ENCODE measurements at places on chromosomes 4 and X.

DNA sequence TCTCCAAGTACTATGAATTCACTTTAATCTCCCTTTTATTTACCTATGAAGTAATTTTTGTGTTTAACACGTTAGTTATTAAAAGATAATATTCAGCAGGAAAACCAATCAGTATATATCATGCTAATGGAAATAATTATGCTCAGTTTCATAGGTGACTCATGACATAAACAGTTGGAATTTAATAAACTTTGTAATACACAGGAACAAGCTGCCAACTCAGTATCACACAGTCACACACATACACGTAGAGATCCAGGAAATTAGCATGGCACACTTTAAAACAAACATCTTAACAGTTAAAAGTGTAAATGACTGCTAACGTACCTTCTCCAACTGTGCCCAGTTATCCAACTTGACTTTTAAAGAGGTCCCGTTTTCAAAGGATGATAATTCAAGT, 2.3 kb downstream of the SPATA4 start:
- DNase-seq = no peak

GRCh38 chr4:38523054-38523453, 140.9 kb upstream of the KLF3 start:
- no peak for DNase-seq

GRCh38 chrX:64229154-64229553, 1.3 kb downstream of the ASB12 start:
- no peak for DNase-seq

GRCh38 chr4:5889002-5889696, 3.7 kb downstream of the CRMP1 start:
- DNase-seq = no peak

GRCh38 chrX:137479386-137479785, 86.5 kb upstream of the ZIC3 start:
- no peak for DNase-seq

- no peak for DNase-seq
Measured at GRCh38 chrX:12811658-12812057, 20.4 kb downstream of the PRPS2 start.

DNA sequence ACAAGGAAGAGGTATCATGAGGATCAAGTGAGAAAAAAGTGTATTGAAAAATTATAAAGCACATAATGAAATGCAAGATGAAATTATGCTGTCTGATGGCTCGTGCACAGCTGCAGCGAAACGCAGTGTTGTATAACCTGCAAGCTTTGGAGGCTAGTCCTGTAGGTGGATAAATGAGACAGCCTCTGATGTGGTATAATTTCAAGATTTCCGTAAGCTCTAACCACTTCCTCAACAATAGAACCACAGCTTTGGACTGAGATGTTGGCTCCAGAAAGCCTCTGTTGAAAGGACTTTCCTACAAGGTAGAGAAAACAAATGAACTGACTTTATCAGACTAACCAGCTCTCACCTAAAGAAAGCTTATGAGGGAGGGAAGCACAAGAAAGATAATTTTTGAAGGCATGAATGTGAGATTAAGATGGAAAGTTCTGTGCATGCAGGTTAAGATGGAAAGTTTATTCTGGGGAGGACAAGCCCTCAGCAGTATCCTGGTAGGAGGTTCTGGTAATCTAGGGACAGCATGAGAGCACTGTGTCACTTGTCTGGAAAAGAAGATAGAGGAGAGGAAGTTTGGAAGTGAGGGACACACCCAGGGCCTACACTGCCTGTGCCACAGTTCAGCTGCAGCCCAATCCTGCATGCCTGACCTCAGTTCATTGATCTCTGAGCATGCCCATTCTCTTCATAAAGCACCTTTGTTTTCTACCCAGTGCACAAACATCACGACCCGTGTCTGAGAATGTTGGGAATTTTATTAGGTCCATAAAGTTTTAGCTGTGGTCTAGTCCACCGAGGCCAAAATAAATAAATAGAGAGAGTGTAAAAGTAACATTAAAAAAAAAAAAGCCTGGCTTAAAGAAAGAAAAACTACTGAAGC, 161.5 kb upstream of the SFRP2 start:
- no peak for DNase-seq

GRCh38 chrX:117987373-117987772, 129.2 kb downstream of the KLHL13 start:
- no peak for DNase-seq

- no peak for DNase-seq
Measured at GRCh38 chrX:153445106-153445855, 575 bp downstream of the TREX2 start.

- DNase-seq = peak; percentile 60
Measured at GRCh38 chr4:156779042-156779441, 192.6 kb downstream of the PDGFC start.

DNA sequence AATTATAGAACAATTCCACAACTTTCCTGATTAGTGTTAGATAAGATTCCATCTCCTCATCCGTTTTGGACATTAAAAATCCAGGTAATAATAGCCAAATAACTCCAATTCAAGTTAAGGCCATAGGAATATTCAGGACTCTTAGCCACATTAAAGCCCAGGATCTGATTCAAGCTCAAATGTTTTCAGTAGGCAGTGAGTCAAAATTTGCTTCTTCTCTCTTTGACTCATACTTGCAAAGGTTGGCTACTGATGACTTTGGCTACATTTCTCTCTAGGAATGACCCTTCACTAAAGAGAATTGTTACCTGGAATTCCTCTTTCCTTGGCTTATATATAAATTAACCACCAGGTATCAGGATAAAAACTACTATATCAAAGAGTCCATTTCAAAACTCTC, 354.9 kb upstream of the HS3ST1 start:
- DNase-seq = no peak

- DNase-seq = no peak
Measured at GRCh38 chrX:136193771-136194170, 46.4 kb downstream of the FHL1 start.

- no peak for DNase-seq
Measured at GRCh38 chr4:43274376-43274775, 381.9 kb downstream of the GRXCR1 start.

DNA sequence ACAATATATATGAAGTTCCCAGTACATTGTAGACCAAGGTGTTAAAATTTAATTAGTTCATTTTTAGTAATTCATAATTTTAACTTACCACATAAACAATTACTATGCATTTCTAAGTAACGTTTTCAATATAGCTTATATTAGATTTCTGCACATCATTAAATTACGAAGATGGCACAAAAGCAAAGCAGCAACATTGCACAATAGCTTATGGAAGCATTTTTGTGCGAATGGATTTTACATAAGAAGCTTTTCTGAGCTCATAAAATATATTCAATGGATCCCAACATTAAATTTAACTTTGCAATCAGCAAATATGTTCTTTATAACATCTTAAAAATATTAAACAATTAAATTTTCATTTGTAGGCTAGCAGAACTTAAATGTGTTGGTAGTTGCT, 875.4 kb downstream of the ADGRL3 start:
- no peak for DNase-seq

GRCh38 chr4:118814891-118815290, 21.0 kb downstream of the SEC24D start:
- DNase-seq = no peak

- DNase-seq = peak; percentile 91
Measured at GRCh38 chr4:88803600-88804096, 106.0 kb upstream of the NAP1L5 start.

DNA sequence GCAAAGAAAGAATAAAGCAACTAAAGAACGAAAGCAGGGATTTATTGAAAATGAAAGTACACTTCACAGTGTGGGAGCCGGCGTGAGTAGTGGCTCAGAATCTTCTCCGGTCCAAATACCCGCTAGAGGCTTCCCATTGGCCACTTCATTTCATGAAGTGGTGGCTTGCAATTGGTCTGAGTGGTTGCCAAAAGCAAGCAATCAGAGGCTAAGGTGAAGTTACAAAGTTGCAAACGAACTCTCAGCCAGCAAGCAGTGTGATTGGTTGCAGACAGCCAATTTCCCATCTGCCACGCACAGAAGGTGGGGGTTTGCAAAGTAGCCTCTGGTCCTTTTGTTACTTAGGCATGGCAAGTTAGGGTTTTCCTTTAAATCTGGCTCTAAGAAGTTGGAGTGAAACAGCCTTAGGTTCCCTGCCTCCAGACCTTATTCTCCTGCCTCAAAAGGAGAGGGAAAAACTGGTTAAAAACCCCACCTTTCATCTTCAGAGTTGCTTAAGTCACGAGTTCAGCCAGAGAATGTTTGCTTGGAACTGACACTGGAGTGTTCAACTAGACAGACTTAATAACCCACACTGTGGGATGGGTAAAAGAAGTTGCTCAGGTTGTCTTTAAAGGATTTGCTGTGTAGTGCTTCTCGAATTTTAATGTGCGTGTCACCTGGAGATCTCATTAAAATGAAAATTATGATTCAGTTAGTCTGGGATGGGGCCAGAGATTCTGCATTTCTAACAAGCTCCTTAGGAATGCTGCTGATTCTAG, 6.9 kb upstream of the CLOCK start:
- no peak for DNase-seq

DNA sequence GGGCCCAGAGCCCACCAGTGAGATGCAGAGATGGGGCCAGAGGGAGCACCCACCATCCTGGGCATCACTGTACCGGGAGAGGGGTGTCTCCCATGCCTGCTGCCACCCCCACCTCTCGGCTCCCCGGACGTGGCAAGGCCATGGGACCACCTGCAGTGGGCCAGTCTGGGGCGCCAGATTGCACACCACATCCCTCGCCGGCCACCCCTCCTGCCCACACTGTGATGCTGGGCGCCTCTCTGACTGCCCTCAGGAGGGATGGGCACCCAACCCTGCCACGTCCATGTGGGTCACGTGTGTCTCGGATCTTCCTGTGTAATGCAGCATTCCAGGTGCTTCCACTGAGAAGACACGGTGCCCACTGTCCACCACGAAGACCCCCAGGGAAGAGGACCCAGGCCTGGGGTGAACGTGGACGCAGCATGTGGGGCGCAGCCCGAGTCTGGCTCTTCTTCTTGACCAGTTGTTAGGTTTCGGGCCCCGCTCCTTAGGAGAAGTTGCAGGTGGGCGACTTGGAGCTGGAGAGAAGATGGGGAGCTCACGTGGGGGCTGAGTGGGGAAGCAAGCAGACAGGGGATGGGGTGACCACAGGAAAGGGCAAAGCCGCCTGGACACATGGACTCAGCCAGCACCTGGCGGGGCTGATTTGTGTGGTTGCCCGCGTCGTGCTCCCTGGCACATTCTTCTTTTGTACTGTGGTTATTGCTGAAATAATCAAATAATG, 47.7 kb downstream of the ZFYVE28 start:
- DNase-seq = no peak

GRCh38 chr4:150609131-150609530, 27.2 kb downstream of the MAB21L2 start:
- DNase-seq = no peak

GRCh38 chr4:26860922-26861433, 337 bp downstream of the STIM2 start:
- no peak for DNase-seq

GRCh38 chr4:21013501-21013900, 313.2 kb downstream of the PACRGL start:
- peak; percentile 2 for DNase-seq

GRCh38 chr4:113436360-113436759, 325.2 kb downstream of the CAMK2D start:
- no peak for DNase-seq

- DNase-seq = no peak
Measured at GRCh38 chrX:46686003-46686645, 72.8 kb downstream of the SLC9A7 start.

GRCh38 chr4:114163051-114163450, 183.6 kb upstream of the ARSJ start:
- DNase-seq = no peak

DNA sequence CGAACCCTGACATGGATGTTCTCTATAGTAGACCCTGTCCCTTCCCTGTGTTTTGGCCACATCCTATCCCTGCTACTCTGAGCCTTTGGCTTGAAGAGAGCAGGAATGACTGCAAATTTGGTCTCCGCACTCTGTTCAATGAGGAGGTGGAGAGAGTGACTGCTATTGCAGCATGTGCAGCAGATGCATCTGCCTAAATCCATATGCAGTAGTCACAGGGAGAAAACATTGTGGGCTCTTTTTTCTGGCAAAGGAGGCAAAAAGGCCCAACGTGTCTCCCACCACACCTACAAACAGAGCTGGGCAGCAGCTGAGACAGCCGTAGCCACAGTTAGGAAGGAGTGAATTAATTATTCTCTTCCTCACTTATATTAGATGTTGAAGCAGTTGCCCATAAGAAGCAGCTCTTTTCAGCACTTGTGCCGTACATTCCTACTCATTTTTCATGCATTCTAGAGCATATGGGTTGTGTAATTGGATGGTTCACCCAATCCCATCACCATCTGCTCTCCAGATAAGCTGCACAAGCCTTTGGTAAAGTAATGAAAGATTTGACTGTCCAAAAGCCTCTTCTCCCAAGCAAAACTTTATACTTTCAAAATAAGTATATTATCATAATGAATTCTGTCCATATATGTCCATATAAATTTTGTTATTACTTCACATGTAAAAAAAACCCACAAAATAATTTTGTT, 147.9 kb upstream of the FAM47A start:
- no peak for DNase-seq

DNA sequence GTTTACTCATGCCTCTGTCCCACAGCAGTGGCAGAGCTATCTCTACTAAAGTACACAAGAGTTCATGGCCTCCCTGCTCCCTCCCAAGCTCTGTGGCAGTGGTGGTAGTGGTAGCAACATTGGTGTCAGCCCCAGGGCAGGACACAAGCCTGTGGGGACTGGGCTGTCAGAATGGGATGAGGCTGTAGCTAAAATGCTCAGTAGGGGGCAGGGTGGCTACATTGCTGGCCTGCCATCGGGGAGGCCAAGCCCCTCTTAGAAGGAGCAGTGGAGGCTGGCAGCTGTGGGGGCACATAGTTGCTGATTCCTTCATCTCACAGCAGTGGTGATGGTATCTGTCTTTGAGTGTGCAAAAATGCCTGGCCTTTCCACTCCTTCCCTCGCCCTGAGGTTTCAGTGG, 461.7 kb downstream of the PCDH18 start:
- DNase-seq = no peak

DNA sequence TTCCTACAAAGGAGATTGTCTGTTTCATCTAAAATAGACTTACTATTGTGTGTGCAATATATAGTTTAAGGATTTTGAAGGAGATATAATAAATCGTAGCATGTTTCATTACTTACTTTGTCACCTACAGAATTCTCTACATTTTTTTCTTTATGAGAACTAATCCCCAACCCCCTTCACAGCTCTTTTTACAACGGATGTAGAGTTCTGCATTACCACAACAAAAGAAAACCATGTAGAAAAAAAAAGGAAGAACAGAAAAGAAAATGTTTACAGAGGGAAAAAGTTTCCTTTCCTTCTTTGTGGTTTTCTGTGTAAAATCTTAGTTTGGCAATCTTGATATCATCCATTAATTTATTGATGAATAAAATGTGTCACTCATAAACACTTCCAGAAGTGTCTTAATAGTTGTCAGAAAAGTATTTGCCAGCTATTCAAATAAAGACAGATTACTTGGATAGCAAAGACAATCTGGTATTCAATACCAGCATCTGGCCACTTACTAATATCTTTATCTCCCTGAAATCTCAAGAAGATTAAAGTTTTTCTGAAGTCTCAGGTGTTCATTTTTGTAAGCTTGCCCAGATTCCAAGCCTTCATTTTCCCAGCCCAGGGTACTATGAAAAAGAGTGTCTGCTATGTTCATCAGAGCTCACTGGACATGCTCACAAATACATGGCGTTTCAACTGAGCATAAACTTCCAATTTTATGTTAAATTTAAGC, 806.8 kb downstream of the PCDH19 start:
- DNase-seq = no peak

- peak; percentile 18 for DNase-seq
Measured at GRCh38 chr4:11182586-11183355, 245.9 kb downstream of the HS3ST1 start.
